ENCODE measurements at places on chromosomes 13 and 19.
A peak's percentile ranks its signal among the peaks of the same experiment; 100 is the strongest.

- no peak for DNase-seq
Observed at GRCh38 chr13:110323172-110323891, 16.2 kb downstream of the COL4A2 start.

DNA sequence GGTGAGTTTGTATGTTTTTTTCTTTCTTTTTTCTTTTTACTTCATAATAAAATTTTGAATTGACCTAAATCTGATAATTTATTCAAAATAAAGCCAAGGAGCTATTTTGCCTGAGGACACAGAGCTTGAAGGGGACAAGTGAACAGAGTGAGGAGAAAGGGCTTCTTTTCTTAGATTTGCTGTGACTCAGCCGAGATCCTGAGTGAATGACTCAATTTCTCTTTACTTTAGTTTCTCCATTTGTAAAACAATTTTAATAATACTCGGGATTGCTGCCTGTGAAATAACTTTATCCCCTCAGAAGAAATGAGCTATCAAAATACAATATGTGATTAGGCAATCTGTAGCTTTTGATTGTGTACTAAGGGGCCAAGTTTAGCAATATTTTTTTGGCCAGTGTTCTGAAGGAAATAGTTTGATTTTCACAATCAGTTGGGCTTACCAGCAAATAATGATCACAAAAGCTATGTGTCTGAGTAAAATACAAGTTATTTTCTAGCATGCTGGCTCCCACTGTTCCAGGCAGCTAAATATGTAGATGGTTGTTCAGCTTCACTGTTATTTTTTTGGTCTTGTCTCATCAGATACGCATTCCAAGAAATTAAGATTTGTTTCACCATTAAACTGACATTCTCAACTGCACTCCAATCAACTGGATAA lies 437.5 kb downstream of the FGF9 start:
- DNase-seq, result no peak

DNA sequence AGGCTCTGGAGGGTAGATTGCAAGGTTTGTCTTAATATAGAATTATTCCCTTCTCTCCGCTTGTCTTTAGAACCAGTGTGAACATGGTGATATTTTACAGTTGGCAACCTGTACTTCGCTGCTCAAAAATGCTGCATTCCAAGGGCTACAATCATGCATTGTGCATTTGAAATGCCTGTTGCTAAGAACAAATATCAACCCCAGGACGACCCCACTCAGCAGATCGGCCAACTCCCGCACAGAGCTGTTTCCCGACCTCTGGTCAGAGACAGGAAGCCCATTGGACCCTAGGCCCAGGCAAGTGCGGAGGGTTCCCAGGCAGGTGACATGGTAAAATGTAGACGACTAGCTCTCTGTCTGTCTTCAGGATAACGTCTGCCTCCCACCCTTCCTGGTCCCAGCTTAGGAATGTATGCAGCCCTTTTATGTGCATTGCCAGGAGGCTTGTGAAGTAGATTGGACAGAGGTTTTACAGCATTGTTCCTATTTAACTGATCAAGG lies 263.5 kb downstream of the FOXO1 start:
- DNase-seq, result no peak

DNA sequence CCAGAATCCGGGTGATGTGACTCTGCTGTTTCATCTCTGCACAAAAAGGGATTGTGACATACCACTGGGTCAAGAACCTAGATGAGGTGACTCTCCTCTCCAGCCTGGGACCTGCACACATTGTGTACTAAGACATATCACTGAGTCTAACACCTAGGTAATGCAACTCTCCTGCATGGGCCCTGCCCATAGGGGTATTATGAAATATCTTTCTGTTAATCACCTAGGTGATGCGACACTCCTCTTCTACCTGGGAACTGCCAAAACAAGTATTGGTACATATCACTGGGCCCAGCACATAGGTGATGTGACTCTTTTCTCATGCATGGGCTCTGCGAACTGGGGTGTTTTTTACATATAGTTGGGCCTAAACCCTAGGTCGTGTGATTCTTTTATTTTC lies 35.5 kb upstream of the ZNF254 start:
- no peak for DNase-seq

- peak; percentile 15 for DNase-seq
Observed at GRCh38 chr19:38617283-38617763, 430 bp downstream of the MAP4K1 start.

DNA sequence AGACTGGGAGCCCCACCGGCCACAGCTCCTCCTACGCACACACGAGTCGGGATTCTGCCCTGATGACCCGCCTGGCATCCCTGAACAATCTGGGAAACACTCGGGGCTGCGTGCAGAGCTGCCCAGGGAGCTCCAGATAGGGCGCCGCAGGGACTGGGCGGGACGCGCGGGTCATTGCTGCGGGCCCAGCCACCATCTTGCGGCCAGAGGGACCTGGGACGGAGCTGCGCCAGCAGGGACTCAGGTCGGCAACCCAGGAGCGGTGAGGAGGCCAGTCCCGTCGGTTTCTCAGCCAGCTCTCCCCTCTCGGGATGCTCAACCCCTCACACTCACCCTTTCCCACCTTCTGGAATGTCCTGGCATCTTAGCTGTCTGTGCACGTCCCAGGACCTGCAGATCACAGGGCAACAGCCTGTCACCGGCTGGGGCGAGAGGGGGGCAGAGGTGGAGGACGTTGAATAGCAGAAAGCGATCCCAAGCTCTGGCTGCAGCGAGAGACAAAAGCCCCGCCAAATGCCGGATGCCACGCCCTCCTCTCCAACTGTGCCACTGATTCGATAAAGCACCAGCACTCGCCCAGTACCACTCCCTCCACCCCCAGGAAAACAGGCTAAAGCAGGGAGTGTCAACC lies 20.4 kb upstream of the ZNF91 start:
- no peak for DNase-seq

GRCh38 chr13:112056739-112057438 lies 10.1 kb upstream of the SOX1 start:
- no peak for DNase-seq

DNA sequence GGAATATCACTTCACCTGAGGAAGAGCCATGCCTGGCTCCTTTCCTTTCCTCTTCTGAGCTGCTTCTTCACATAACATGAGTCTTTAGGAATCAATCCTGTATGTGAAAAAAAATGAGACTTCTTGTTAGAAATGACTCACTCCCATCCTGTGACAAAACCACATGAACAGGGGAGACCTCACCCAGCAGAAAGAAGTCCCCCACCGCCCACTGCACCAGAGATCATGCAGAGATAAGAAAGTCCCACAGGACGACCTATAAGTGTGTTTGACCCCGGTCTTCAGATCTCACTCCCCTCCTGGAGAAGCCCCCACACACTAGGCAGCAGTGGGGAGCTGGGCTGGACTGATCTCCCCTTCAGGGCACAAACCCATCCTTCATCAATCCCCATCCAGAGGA lies 7.8 kb downstream of the ZNF600 start:
- DNase-seq, result peak; percentile 46

GRCh38 chr13:94711561-94712286 lies 621 bp downstream of the SOX21 start:
- no peak for DNase-seq

DNA sequence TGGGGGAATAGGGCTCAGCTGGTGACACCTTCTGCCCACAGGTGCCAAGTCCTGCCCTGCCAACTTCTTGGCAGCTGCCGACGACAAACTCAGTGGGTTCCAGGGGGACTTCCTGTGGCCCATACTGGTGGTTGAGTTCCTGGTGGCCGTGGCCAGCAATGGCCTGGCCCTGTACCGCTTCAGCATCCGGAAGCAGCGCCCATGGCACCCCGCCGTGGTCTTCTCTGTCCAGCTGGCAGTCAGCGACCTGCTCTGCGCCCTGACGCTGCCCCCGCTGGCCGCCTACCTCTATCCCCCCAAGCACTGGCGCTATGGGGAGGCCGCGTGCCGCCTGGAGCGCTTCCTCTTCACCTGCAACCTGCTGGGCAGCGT lies 2.1 kb downstream of the P2RY11 start:
- peak; percentile 30 for DNase-seq
